ENCODE measurements at places on chromosomes 16 and 17. TPM values are rescaled to one million over a fixed set of nuclear protein-coding genes. Genes with fewer than 3 reads are reported as not detected.

FNDC8 gene
- total RNA-seq, result not detected

SPNS3 gene
- total RNA-seq, result 4.2 TPM

ADAMTS18 gene
- not detected for total RNA-seq

SRRM2 gene
- total RNA-seq, result 570 TPM

SOX15 gene
- total RNA-seq, result 0.44 TPM

CFAP97D1 gene
- not detected for total RNA-seq

HAS3 gene
- total RNA-seq, result 3.7 TPM
